ENCODE measurements at places on chromosomes 1 and 21.

DNA sequence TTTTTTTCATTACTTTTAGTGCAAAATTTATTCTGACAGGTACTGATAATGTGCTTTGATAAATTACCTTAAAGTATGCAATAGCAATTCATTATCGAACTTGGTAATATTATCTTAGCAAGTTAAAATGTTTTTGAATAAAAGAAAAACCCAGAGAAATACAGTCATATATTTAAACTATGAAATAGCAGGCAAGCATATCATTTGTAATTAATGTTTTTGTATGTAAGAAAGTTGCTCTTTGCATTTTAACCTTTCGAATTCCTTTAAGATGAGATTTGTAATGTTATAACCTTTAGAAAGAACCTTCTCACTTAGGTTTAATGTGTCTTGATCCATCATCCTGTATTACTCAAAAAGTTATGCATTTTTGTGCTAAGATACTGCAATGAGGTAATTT is 585.6 kb downstream of the PTBP2 start:
- DNase-seq = no peak

DNA sequence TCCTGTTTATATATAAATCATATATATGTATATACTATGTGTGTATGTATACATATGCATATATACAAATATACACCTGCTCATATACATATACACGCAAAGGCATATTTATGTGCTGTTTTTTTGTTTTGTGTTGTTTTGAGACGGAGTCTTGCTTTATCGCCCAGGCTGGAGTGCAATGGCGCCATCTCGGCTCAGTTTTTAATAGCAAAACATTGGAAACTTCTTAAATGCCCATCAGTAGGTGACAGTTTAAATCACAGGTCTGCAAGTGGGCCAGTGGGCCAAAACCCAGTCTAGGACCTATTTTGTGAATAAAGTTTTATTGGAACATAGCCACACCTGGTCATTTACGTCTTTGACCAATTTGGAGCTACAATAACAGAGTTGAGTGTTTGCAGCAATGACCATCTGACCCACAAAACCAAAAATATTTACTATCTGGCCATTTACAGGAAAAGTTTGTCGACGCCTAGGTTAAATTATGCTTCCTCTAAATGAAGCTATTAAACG is 132.3 kb downstream of the TOMM20 start:
- no peak for DNase-seq

DNA sequence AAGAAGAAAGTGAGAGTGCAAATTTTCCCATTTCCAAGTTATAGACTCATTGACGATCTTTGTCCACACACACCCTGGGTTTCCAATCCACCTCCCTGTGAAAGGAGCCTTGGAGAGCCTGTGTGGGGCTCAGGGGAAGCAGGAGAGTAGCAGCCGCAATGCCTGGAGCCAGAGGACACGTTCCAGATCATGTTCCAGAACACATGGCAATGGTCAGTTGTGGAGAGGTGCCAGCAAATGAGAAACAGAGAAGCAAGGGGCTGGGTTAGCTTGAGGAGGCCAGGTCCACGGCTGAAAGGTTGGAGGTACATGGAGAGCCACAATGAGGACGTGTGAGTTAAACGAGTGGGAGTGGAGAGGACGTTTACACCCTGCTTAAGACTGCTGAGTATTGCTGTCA is 33.0 kb upstream of the SIPA1L2 start:
- DNase-seq = no peak

GRCh38 chr1:235624721-235625333 is 24.8 kb downstream of the GNG4 start:
- DNase-seq = no peak

GRCh38 chr1:175002910-175003517 is 3.3 kb downstream of the CACYBP start:
- no peak for DNase-seq

DNA sequence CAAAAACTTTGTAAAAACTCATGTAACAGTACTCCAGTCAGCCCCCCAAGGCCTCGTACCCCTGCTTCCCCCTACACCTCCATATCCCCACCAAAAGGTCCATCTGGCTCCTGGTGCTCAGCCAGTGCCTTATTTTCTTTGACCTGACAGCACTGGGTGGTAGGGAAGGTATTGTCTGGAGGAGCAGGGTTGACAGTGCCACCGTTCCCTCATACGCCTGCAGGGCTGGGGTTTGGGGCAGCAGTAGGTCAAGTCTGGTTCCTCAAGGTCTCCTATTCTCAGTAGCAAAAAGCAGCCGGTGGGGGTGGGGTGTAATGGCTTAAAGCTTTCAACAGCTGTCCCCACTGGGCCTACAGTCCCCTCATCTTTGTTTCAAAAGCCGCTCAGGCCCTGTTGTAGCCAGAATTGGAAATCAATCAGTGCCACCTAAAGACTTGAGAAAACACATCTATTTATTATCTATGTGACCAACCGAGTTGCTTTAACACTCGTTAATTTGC is 25.3 kb upstream of the TTF2 start:
- DNase-seq = no peak

- DNase-seq = no peak
Observed at GRCh38 chr1:211547710-211548109, 31.3 kb downstream of the SLC30A1 start.

GRCh38 chr1:176789571-176790090 is 326.7 kb downstream of the PAPPA2 start:
- DNase-seq = no peak

- no peak for DNase-seq
Observed at GRCh38 chr21:39386899-39387298, 38.0 kb upstream of the HMGN1 start.

DNA sequence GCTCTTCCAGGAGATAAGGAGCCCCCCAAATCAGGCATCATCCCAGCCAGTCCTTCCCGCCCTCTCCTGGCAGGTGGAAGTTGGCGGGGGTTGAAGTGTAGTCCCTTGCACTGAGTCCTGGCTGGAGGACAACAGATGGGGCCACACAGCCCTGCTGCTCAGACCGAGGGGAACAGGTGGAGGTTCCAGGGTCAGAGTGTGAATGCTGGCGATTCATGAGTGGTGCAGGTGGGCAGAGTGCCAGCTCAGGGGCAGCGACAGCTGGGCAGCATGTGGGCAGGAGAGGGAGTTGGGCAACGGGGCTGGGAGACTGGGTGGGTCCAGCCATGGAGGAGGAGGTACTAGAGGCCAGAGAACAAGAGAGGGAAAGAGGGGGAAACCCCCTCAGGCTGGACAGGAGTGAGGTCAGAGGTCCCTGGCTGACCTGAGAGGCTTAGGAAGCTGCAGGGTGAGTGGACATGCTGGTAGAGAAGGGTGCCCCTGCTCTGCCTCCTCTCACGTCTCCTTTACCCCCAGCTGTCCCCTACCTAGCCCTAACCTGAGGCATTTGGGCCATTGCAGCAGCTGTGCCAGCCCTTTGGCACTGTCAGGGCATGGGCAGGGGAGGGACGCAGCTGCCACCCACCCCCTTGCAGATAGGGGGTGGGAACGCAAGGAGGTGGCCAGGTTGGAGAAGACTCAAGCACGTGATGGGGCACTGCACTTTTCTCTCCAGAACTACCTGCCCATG is 11.3 kb upstream of the ADORA1 start:
- DNase-seq = no peak

- DNase-seq = no peak
Observed at GRCh38 chr1:245459621-245460020, 304.8 kb downstream of the KIF26B start.
